ENCODE measurements at places on chromosomes 5 and 9.

- DNase-seq: peak; percentile 75
Measured at GRCh38 chr5:40410231-40410861, 269.4 kb upstream of the PTGER4 start.

DNA sequence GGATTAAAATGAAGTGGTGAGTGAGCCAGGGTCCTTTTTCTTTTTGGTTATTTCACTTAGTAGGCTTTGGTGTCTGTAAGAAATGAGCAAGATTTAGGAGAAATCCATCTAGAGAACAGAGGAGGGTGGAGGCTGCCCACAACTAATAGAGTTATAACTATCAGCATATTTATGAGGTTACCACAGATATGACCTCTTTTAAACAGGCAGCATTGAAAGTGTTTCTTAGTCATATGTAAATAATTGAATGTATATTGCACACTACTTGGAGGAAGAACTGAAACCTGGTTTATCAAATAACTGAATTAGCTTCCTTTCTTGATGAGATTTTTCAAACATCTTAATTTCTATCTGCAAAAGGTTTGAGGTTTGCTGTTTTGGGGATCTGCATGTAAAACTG lies 483.1 kb upstream of the PIK3R1 start:
- no peak for DNase-seq

- no peak for DNase-seq
Measured at GRCh38 chr9:14031060-14031414, 282.9 kb downstream of the NFIB start.

DNA sequence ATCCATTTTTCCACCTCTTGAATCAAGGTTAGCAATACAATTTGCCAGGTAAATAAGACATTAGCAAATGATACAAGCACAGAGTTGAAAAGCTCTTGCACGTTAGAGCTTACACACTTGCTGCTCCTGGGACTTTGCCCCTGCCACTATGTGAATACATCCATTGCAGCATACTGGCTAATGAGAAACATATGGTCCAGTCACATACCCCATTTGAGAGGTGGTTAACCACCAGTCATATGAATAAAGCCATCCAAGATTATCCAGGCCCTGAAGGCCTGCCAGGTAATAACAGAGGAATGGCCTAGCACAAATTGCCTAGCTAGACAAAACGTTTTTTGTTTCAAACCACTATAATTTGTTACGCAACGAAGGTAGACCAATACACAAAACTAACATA lies 45.8 kb upstream of the FTMT start:
- DNase-seq: no peak

DNA sequence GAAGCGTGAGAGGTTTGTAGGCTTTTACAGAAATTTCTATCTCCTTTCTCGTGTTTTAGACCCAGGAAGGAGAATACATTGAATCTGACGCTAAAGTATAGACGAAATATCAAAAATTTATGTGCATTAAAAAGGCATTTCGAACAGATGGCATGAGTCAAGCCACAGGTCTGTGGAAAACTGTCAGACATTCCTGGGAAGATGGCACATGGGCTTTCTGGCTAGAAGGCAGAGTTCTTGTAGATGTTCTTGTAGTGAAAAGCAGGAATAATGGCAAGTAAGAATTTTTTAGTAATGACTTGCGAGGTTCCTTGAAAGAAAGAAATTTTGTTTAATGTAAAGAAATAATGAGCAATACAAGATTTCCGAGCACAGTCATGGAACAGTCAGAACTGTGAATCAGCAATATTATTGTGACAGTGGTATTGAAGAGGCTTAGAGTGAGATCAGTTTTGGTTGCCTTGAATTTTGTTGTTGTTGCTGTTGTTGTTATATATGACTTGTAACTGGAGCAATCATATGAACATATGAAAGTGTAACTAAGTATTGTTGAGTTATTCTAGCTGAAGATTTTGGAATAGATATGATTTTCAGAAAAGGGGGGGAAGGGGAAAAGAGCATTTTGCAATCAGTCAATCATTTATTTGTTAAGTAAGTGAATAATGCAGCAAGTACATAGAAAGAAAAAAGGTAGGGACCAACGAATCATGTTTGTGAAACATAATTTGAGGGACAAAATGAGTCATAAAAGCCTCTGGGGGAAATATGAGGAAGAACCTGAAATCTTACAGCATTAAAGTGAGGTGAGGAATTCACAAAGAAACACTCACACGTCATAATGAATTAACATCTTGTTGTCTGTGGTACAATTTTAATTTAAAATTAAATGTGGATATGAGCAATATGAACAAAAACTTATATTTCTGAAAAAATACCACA lies 339.0 kb upstream of the CTNND2 start:
- DNase-seq: no peak

GRCh38 chr5:137218471-137218870 lies 280.7 kb downstream of the SPOCK1 start:
- no peak for DNase-seq

DNA sequence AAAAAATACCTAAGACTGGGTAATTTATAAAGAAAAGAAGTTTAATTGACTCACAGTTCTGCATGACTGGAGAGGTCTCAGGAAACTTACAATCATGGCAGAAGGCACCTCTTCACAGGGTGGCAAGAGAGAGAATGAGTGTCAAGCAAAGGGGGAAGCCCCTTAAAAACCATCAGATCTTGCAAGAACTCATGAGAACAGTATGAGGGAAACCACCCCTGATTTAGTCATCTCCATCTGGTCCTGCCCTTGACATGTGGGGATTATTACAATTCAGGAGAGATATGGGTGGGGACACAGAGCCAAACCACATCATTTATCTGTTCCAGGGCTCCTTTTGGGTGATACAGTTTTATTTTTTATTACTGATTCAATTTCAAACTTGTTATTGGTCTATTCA lies 23.2 kb upstream of the ADAMTS16 start:
- no peak for DNase-seq

- DNase-seq: no peak
Measured at GRCh38 chr5:78647838-78648358, 674 bp downstream of the LHFPL2 start.

DNA sequence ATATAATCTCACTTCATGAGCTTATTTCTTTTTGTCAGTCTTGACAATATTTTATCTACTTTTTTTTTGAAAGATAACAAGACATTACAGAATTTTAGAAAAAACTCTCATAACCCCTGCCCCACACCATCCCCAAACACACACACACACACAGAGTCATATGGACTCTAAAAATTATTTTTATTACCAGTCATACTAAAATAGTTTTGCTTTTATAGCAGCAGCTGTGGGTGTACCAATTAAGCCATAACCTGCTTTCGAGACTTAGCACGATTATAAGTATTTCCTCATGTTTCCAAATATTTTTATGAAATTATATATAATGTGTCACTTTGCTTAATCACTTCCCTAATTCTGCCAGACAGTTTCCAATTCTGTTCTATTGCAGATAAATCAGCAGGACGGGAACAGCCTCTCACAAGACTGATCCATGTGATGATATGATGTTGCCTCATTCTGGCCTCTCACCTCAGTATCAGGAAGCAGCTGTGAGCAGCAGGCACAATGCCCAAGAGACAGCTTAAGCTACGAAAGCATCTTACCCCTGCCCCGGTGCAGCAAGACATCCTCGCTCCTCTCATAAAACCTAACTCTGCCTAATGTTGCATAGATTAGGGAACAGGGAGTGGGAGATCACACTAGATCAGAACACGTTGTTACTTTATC lies 7.0 kb downstream of the PDCL start:
- no peak for DNase-seq

DNA sequence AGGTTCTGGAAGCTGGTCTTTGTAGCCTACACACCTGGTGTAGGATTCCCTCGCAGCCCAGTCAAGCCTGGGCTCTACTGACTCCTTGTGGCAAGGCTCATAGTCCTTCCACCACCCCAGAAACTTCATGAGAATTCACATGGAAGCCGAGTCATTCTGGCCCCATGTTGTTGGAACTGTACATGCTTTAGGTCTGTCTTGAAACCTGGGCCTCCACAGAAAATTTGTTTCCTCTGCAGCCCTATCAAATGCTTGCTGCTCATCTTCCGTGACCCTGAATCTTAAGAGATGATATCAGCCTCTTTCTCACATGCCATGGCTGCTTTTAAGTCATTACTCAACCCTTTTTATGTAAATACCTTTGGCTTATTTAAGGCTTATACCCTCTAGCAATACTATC lies 113.4 kb upstream of the GRHPR start:
- DNase-seq: peak; percentile 29

DNA sequence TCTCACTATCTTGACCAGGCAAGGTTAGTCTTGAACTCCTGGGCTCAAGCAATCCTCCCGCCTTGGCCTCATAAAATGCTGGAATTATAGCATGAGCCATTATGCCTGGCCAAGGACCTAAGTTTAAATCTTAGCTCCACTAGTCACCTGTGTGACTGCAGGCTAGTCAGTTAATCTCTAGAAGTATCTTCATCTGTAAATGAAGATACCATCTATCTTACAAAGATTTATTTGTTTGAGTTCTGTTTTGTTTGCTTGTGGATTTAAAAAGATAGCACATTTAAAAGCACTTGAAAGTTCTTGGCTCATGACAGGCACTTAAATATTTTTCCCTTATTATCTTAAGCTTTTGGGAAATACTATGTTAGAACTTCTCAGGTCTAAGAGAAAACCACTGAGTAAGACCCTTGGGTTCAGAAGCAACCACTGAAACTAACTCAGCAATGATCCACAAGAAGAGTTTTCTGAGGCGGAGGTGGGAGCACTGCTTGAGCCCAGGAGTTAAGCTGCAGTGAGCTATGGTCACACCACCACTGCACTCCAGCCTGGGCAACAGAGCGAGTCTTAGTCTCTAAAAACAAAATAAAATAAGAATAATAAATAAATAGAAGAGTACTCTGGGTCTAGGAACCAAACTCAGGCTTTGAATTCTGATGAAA lies 19.1 kb downstream of the TMEM245 start:
- no peak for DNase-seq

DNA sequence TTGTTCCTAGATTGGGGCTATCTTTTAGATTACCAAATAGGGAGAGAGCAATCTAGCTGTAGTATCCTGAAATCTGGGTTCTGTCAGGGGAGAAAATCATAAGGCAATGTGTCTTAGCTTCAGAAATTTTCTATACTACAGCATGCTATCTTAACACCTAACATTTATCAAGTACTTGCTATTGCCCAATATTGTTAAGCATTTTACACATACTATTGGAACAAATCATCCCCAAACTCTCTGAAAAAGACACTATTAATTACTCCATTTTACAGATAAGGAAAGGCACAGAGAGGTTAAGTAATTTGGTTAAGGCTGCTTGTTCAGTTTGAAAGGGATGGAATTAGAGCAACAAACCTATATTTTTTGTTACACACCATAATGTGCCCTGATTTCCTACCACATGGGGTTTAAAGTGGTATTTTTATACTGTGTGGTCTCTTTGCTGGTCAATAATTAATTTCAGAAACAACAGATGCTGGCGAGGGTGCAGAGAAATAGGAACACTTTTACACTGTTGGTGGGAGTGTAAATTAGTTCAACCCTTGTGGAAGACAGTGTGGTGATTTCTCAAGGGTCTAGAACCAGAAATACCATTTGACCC lies 57.2 kb upstream of the RIC1 start:
- DNase-seq: no peak

GRCh38 chr5:36897616-36898015 lies 21.0 kb downstream of the NIPBL start:
- DNase-seq: no peak

GRCh38 chr5:2581418-2581817 lies 170.1 kb downstream of the IRX2 start:
- DNase-seq: no peak

DNA sequence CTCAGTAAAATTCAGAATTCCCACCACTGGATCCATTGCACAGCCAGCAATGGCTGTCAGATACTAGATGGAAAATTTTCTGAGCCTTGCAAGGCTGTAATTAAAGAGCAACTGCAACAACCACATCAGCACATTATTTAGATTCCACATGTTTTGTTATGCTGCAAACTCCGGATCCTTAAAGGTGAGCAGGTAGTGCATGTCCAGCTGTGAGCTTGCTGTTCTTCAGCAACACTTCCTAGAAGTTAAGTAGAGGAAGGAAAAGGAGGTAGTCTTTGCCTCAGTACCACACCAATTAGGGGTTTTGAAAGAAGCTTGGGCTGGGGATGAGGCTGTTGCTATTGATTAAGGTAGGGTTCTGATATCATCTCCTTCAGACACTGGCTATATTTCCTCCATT lies 144.3 kb downstream of the AUH start:
- no peak for DNase-seq

- no peak for DNase-seq
Measured at GRCh38 chr5:16238018-16238417, 58.4 kb upstream of the MARCHF11 start.

DNA sequence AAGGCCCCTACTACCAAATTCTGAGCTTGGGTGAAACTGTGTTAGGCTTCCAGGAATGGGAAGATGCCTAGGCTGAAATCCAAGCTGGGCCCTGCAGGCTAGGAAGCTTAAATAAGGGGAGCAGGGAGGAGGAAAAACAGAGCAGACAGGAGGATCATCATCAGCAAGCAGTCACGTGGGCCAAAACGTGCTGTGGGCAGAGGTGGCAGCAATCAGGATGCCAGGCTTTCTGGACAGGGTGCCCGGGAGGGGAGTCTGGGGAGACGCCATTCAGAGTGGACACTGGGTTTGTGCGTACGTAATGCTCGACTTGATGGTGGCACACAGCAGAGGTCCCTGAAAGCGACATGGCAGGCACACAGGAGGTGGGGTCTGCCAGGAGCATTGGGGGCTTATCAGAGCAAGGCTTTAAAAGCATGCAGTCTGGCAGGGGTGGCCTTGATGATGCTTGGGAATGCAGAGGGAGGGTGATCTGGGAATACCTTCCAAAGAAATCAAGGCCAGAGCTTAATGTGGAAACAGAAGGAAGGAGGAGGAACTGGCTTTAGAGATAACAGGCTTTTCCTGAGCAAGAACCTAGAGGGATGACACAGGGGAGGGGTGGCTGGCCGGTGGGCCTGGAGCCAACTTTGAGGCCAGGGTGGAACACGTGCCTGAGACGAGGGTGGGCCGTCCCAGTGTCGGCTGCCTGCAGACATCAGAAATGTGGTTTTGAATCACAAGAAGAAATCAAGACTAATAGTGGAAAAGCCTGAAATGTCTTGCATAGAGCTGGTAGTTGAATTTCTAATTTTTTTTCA lies 212.5 kb downstream of the GADD45G start:
- DNase-seq: no peak

GRCh38 chr5:15105799-15106393 lies 234.3 kb upstream of the ANKH start:
- DNase-seq: peak; percentile 3

DNA sequence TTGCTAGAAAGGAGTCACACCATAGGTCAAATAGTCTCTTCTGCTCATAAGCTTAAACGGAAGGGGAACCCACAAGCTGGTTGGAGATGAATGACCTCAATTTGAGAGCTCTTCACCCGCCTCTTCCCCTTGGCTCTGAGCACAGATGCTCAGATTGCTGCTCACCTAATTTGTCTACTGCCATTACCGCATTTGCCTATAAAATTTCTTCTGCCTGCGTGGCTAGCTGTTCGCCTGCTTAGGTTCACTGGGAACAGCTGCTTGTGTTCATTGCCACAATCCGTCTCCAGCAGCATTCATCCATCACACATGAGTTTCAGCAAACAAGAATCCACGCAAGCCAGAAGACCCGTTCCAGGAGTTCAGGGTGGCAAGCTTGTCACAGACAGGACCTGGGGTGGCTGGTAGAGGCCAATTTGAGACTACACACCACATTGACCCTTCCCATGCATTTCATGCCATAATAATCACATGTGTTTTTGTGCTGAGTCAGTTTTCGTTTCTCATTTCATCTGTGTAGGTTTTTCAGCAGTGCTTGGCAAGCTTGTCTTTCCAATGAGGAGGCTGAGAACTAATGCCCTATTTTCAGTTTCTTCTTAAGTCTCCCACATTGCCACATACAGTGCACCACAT lies 50.2 kb upstream of the DNAH5 start:
- no peak for DNase-seq

GRCh38 chr5:41763081-41763480 lies 107.1 kb downstream of the OXCT1 start:
- DNase-seq: no peak
